ENCODE measurements at places on chromosomes 1 and 21. TPM values are rescaled to one million over a fixed set of nuclear protein-coding genes. Genes with fewer than 3 reads are reported as not detected.

- DNase-seq, result no peak
These were observed 31.2 kb upstream of the COL6A2 start for GRCh38 chr21:46066591-46067331.

DNA sequence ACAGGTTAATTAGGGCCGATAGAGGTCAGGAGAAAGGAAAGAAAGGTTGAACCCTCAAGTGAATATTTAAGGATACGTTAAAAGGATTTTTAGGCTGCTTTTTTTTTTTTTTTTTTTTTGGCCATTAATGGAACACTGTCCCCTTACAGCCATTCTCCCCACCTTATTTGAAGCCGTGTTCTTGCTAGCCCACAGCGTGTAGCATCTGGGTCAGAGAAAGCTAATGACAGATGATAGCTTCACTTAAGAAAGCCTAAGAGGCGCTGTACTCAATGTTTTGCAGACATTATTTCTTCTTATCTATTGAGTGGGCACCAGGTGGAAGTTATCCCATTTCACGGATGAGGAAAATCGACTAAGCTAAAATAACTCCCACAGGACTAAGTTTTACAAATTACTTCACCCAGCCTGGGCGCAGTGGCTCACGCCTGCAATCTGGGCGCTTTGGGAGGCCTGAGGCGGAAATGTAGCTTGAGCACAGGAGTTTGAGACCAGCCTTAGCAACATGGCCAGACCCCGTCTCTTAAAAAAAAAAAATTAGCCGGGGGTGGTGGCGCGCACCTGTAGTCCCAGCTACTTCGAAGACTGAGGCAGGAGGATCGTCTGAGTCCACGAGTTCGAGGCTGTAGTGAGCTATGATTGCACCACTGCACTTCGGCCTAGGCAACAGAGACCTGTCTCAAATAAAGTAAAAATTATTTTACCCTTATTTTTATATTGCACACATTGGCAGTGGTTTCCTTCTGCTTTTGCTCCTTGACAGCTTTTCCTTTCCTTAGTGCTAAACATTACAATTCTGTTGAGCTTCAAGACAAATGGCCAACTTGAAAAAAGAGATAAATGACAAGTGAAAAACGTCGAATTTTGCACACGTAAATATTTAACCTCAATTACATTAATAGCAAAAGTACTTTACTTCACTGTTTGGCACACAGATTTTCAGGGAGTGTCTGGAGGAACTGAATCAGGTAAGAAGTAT lies 1.1 kb upstream of the PHTF1 start:
- no peak for DNase-seq

- no peak for DNase-seq
These were observed 3.5 kb upstream of the UBXN10 start for GRCh38 chr1:20182415-20182814.

FAM3B gene
- polyA plus RNA-seq, result 15.8 TPM

OLIG2 gene
- polyA plus RNA-seq, result not detected

- no peak for DNase-seq
These were observed 320.9 kb upstream of the C1orf87 start for GRCh38 chr1:60394436-60394835.

- DNase-seq, result no peak
These were observed 76.6 kb downstream of the PLPP3 start for GRCh38 chr1:56502700-56503245.

DNA sequence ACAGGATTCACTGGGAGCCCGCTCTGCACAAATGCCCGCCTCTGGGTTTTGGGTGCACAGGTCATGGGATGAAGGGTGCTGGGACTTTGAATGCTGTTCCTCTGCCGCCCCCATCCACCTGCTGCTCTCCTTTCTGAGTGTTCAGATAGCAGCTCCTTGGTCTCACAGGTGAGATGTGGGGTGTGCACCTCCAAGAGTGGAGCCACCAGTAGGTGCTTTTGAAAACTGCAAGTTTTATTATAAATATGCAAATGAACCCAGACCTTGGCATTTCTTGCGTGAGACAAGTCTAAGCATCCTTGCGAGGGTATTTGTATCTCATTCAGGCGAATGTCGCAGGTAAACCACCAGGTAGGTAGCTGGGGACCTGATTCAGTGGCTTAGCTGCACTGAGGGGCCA lies 30.2 kb downstream of the OBSCN start:
- DNase-seq, result no peak

GRCh38 chr1:223223091-223223995 lies 80.3 kb upstream of the TLR5 start:
- DNase-seq, result no peak

GRCh38 chr1:87795615-87796337 lies 467.1 kb downstream of the LMO4 start:
- peak; percentile 57 for DNase-seq

GRCh38 chr1:207801819-207802218 lies 50.0 kb downstream of the CD46 start:
- no peak for DNase-seq

FCRL2 gene
- polyA plus RNA-seq, result not detected

GRCh38 chr21:44556879-44557278 lies 1.7 kb downstream of the KRTAP10-3 start:
- DNase-seq, result no peak

GRCh38 chr1:151135433-151136385 lies 10.7 kb downstream of the SEMA6C start:
- no peak for DNase-seq

GRCh38 chr1:75412616-75413015 lies 198.3 kb downstream of the SLC44A5 start:
- DNase-seq, result no peak

- DNase-seq, result no peak
These were observed 129.2 kb downstream of the PTPN14 start for GRCh38 chr1:214422137-214422671.

DNA sequence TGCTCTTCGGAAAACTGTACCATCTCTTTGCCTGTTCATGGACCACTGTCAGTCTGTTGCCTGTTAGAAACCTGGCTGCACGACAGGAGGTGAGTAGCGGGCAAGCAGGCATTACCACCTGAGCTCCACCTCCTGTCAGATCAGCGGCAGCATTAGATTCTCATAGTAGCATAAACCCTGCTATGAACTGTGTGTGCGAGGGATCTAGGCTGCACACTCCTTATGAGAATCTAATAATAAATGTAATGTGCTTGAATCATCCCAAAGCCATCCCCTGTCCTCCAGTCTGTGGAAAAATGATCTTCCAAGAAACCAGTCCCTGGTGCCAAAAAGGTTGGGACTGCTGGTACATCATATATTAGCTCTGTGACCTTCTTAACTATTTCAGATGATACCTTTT lies 110.0 kb downstream of the SMYD3 start:
- no peak for DNase-seq

GRCh38 chr1:198636391-198636790 lies 2.4 kb upstream of the PTPRC start:
- no peak for DNase-seq

- DNase-seq, result peak; percentile 47
These were observed 615 bp upstream of the MRPS15 start for GRCh38 chr1:36464605-36465393.

- DNase-seq, result no peak
These were observed 7.8 kb downstream of the ERI3 start for GRCh38 chr1:44347280-44347679.

DNA sequence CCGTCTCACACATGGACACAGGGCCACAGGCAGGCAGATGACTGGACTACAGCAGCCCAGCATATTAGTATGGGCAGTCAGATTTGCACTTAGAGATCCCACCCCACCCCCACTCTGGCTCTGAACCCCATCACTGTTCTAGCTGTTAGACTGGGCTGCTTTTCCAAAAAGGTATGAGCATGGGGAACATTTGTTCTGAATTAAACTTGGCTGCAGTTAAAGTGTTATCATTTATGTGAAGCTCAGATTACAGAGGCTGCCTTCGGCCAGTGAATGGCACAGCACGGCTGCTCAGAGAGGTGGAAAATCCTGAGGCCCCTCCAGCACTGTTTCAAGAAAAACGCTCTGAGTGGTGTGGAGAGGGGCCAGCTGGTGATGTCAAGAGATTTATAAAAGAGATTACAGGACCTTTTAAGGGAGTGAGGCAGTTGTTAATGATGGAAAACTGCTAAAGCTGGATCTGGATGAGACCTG lies 6.9 kb upstream of the NOS1AP start:
- peak; percentile 48 for DNase-seq

DNA sequence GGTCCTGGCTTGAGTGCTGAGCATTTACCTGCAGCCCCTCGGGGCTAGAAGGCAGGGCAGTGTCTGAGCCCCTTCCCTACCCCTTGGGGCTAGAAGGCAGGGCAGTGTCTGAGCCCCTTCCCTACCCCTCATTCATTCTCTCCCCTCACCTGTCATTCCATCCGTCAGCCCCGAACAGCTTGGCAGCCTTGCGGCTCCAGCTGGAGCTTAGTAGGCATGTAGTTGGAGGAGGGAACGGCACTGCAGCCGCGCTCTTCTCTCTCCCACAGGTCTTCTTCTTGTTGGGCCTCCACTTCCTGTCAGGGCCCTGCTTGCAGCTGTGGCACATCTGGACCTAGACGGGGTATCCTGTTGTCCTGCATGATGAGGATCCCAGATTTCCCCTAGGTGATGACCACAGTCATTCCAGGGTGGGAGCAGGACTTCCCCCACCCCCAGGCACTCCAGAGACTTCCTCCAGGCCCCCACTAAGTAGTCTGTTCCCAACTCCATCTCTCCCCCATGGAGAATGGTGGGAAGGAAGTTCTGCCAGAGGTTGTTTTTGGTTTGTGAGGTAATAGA lies 22.2 kb downstream of the MAPKAPK2 start:
- no peak for DNase-seq

CCDC18 gene
- 8.0 TPM for polyA plus RNA-seq

DNA sequence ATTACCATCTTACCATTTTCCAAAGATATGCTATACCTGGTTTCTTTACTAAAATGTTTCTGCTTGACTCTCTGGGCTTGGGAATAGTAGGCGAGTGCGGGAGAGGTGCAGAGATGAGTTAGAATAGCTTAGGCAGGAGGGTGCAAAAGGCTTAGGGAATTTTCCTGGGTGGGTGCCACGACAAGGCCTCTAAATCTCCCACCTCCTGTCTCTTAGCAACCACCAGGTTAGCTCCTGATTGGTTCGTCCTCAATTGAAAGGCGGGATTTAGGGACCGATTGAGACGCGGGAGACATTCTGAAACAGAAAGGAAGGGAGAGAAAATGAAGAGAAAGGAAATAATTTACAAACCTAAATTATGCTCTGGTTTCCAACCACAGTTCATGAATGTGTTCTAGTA lies 3.1 kb downstream of the ACKR1 start:
- no peak for DNase-seq

VANGL2 gene
- polyA plus RNA-seq, result 38.4 TPM

ILDR2 gene
- 14.1 TPM for polyA plus RNA-seq

HOOK1 gene
- polyA plus RNA-seq, result 59.0 TPM

GRCh38 chr1:70372426-70372825 lies 17.9 kb upstream of the ANKRD13C start:
- no peak for DNase-seq

TRABD2B gene
- 26.6 TPM for polyA plus RNA-seq

DNA sequence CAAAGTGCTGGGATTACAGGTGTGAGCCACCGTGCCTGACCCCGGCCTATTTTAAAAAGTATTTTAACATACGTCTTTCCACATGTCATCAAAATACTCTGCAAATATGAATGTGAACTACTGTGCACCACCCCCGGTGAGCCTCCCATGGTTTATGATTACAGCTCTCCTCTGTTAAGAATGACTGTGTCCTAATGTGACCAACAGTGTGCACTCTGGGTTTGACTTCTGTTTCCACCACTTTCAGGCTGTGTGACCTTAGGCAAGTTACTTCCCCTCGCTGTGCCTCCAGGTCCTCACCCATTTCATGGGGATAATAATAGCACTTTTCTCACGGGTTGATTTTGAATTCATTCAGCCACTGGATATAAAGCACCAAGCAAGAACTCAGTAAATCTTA lies 14.7 kb downstream of the AMPD2 start:
- no peak for DNase-seq

DNA sequence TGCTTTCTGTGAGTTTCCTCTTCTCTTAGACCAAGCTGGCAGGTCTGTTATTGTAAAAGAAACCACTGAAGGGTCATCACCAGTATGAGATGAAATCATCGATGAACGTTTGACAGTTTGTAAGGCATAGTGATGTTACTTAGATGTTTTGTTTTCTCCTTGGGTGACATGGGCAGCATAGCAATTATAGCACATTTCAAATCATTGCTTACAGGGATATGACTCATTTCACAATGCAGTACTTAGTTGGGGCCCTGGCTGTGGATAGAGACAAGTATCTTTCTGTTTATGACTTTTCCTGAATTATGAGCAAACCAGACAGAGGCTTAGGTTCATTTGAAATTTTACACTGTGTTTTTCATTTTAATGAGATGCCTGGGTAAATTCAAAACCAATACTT lies 313.0 kb downstream of the RWDD3 start:
- DNase-seq, result no peak

- DNase-seq, result no peak
These were observed 12.1 kb downstream of the PEAR1 start for GRCh38 chr1:156905651-156906050.

- DNase-seq, result no peak
These were observed 26.4 kb upstream of the SMYD3 start for GRCh38 chr1:246533371-246533905.

C1orf94 gene
- polyA plus RNA-seq, result 0.10 TPM

- DNase-seq, result no peak
These were observed 25.5 kb downstream of the KCNAB2 start for GRCh38 chr1:6071219-6071618.

GRCh38 chr1:65431111-65431705 lies 10.7 kb downstream of the LEPR start:
- DNase-seq, result no peak

- DNase-seq, result no peak
These were observed 470.8 kb downstream of the LMO4 start for GRCh38 chr1:87799451-87799850.

DNA sequence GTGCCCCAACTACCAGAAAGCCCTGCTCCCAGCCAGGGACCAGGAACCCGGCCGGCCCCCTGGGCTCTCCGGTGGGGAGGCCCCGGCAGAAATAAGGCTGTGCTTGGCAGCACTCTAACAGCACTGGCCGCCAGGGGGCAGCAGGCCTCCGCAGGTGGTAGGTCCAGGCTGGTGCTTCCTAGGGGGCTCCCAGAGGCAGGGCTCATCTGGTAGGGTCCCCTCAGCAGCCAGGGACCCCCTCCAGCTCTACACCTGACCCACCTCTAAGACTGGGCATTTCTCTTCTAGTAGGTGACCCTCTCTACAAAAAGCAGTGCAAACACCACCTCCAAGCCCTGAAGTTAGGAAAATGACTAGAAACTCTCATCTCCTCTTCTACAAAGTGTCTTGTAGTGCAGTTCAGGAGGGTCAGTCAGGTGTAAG lies 85.6 kb downstream of the STUM start:
- DNase-seq, result no peak

ANGPTL3 gene
- 6.2 TPM for polyA plus RNA-seq
